H1 (cell line): ENCODE measurements at places on chromosomes 4 and X.

DNA sequence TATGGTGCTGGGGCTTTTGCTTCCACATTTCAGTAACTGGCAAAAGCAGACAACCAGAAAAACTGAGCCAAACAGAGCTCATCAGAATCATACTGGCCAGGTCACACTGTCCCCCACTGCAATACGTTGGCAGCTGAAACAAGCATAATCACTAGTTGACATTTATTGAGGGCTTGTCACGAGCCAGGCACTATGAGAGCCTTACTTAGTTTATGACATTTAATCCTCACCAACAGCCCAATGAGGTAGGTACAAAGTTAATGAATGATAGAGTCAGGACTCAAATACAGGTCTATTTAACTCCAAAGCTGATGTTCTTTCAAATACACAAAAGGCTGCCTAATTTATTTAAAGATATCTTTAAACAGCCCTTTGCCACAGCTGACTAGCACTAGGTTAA is 174.0 kb upstream of the MBNL3 start:
- no peak for DNase-seq

GRCh38 chrX:103585411-103586313 is at the start of gene TCEAL4:
Gene TCEAL4, plus strand, starts transcription at chrX:103585515. Its CDS starts 1,161 bp downstream, at chrX:103586676.
- DNase-seq, result no peak

- DNase-seq, result no peak
These were observed 101.0 kb downstream of the OPHN1 start for GRCh38 chrX:68332201-68332731.

- no peak for DNase-seq
These were observed 15.3 kb downstream of the PHEX start for GRCh38 chrX:22047468-22047867.

- DNase-seq, result no peak
These were observed 96.0 kb downstream of the FANCB start for GRCh38 chrX:14776901-14777300.

DNA sequence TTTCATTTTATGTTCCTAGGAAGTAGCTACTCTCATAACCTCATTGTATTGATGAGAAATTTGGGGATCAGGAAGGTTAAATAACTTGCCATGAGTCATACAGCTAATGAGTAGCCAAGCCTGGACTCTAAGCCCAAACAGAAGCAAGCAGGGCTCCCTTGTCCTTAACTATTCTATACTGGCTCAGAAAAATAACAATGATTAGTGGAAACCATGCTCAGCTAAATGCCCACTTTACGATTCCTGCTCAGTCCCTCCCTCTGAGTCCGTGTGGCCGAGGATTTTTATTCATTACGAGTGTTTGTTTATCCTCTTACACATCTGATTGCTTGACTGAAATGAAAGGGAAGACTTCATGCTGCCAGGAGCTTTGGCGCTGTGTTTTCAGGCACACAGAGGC is 100.9 kb downstream of the SLC34A2 start:
- DNase-seq, result no peak

GRCh38 chr4:101018836-101019235 is 328.5 kb downstream of the PPP3CA start:
- no peak for DNase-seq

GRCh38 chr4:118825799-118826198 is 10.1 kb downstream of the SEC24D start:
- DNase-seq, result no peak

- no peak for DNase-seq
These were observed 31.9 kb downstream of the LRIT3 start for GRCh38 chr4:109879636-109880314.

DNA sequence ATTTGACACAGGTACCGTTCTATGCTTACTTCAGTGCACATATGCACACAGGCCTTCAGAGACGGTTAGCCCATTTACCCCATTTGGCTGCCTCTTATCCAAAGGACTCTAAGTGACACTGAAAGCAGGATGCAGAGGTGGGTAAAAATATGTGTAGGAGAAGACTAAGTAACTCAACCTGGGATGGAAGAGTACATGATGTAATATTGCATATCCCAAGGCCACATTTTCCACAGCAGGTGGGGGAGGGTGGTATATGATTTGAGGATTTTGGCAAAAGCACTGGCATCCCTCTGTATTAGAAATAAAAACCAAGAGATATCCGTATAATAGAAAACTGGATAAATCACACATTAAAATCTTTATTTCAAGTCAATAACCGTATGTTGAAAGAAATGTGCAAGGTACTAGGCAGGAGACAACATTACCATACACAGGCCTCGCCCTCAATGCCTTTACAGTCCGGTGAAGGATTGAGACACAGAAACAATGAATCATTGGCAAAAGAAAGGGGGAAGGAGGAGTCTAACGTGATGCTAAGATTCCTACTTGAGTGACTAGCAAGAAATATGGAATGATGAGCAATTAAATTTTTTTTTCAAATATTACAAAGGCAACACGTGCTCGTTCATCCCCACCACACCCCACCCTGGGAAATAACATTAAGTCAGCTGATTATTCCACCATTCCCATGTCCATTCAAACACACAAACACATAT is 161.0 kb upstream of the RASGEF1B start:
- no peak for DNase-seq

DNA sequence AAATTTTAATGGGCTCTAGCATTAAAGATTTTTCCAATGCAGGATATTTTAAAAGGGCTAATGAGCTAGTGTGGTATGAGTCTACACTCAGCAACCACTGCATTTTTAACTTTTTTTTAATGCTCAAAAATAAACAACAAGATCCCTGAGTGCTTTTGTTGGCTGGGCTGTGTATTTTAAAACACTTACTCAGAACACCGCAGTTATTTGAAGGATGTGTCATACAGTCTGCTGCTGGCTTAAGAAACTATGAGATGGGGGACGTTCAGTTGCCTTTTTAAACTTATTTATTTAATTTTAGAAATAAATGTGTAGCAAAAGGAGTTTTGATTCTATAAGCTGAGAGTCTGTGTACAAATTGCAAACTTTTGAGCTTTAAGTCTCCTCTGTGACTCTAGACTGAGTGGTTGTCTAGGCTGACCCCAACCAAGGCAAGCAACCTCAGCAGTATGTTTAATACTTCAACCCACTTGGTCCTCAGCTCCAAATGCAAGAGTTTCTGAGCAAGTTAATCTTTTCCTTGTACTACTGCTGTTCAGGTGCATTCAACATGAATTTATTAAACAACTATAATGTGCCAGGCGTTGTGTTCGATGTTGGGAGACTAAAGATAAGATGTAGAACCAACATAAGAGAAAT is 278.6 kb upstream of the DIPK2B start:
- no peak for DNase-seq

DNA sequence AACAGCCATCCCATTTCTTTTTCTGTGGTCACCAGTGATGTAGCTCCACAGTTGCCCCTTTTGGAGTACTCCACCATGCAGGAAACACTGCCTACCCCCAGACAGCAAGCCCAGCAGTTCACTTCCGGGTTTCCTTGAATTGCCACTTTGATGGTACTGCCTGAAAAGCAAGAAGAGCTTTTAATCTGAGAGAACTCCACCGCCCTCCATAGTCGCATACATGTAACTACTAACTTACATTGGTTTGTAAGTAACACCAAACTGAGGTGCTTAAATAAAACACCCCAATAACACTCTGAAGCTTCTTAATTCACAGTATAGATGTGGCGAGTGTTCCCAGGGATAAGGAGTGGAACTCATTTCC is 53.6 kb upstream of the HPSE start:
- DNase-seq, result no peak
